GM23248 (cell line): ENCODE measurements at places on chromosomes 6 and 20. TPM values are rescaled to one million over a fixed set of nuclear protein-coding genes. Genes with fewer than 3 reads are reported as not detected.

Gene NRM
- total RNA-seq = 5.8 and 6.2 TPM in 2 replicates

Gene EPPIN
- total RNA-seq = not detected in 2 replicates

Gene VSTM2L
- 6.2 and 9.2 TPM in 2 replicates for total RNA-seq

Gene LY6G6D
- not detected in 2 replicates for total RNA-seq

Gene BPI
- not detected in 2 replicates for total RNA-seq

Gene GPR6
- not detected in 2 replicates for total RNA-seq

Gene PGC
- not detected in 2 replicates for total RNA-seq

GRCh38 chr6:125750692-125751333, 1.4 kb downstream of the HEY2 start:
- H3K27ac ChIP-seq = no peak overlapping the region
- H3K4me3 ChIP-seq = no peak overlapping the region
- H3K4me1 ChIP-seq = peaks cover 10% of the 10 kb centered on the region
- no peaks in the 10 kb centered on the region for H3K36me3 ChIP-seq

DNA sequence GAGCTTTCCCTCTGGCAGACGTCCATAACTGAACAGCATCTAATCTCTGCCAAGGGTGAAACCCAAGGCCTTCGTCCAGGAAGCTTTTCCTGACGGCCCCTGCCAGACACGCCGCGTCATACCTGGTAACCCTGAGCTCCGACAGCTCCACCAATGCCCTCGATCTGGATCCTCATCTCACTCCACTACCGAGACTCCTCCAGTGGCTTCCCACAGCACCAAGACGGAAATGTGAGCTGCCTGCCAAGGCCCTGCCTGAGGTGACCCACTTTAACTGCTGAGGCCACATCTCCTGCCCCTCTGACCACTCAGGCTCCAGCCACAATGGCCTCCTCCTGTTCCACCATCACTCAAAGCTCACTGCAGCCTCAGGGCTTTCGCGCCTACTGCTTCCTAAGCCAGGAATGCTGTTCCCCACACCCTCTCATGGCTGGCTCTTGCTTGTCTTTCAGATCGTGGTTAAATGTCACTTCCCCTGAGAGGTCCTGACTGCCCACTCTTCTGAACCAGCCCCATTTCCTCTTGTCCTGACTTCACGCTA, 143.2 kb downstream of the PREX1 start:
- H3K36me3 ChIP-seq = no peaks in the 10 kb centered on the region
- no peak for DNase-seq
- H3K27ac ChIP-seq = no peak overlapping the region
- no peaks in the 10 kb centered on the region for H3K27me3 ChIP-seq

- H3K27ac ChIP-seq = peak overlapping the region; percentile 98
- H3K36me3 ChIP-seq = no peaks in the 10 kb centered on the region
- peaks cover 50% of the 10 kb centered on the region for H3K4me1 ChIP-seq
Measured at GRCh38 chr20:47314647-47315338, 41.7 kb downstream of the ZMYND8 start.

GRCh38 chr20:34110745-34111641, 1.1 kb downstream of the EIF2S2 start:
- peak; percentile 79 for DNase-seq
- peak overlapping the region; percentile 94 for H3K4me3 ChIP-seq
- peaks cover 25% of the 10 kb centered on the region for H3K36me3 ChIP-seq
- H3K27ac ChIP-seq = peak overlapping the region; percentile 84

- H3K27ac ChIP-seq = peak overlapping the region; percentile 99
- H3K27me3 ChIP-seq = no peaks in the 10 kb centered on the region
- peak overlapping the region; percentile 9; the same call in 1 of the 2 replicates for H3K4me3 ChIP-seq
- peak; percentile 95 for DNase-seq
Measured at GRCh38 chr20:44496976-44497375, 21.3 kb downstream of the TTPAL start.

DNA sequence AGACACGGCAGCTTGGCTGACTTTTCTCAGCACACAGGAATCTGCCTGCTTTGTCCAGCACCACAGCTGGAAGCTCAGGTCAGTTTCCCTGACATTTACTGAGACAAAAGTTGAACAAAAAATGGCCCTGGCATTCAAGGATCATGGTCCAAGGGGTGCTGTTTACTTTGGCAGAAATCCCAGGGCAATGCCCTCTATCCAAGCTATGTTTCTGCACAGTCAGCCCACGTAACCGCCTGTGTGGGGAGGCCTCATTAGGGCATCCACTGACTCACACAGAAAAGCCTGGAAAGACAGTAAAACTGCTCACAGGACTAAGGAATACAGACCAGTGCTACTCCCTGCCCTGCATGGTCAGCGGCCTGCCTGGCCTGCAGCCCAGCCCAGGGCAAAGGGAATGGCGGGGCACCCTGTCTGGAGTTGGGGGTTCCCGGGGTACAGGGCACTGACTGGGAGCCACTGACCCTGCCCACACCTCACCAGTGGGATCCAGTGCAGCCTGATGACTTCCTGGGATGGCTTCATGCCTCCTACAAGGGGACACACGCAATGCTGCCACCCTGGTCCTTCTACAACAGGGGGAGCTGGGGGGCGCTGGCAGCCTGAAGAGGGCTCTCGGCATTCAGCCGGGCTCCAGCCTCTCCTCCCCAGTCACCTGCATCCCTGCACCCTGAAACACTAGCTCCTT, 77.1 kb downstream of the NINL start:
- H3K4me3 ChIP-seq = no peak overlapping the region
- no peaks in the 10 kb centered on the region for H3K36me3 ChIP-seq
- DNase-seq = peak; percentile 82
- H3K4me1 ChIP-seq = peaks cover 7% of the 10 kb centered on the region; the same call in 1 of the 2 replicates
- H3K27me3 ChIP-seq = no peaks in the 10 kb centered on the region

DNA sequence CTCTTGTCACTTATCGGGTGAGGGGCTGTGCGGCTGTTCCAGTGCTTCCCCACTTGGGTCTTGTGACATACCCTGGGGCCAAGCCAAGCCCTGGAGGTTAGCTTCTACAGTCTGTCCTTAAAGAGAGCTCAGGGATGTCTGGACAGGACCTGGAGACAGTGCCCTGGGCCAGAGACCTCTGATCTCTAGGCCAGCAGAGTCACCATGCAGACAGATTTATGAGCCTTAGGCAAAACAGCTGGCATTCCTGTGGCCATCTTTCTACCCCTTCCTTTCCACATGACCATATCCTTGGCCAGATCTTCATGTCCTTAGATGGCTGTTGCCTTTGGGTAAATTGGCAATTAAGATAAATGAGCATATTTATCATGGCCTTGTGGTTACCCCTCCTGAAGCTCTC, 678.6 kb downstream of the MAFB start:
- H3K36me3 ChIP-seq = no peaks in the 10 kb centered on the region
- no peaks in the 10 kb centered on the region for H3K27me3 ChIP-seq
- peak; percentile 25 for DNase-seq
- peaks cover 15% of the 10 kb centered on the region; the same call in 1 of the 2 replicates for H3K4me1 ChIP-seq
- peak overlapping the region; percentile 14; the same call in 1 of the 2 replicates for H3K27ac ChIP-seq

DNA sequence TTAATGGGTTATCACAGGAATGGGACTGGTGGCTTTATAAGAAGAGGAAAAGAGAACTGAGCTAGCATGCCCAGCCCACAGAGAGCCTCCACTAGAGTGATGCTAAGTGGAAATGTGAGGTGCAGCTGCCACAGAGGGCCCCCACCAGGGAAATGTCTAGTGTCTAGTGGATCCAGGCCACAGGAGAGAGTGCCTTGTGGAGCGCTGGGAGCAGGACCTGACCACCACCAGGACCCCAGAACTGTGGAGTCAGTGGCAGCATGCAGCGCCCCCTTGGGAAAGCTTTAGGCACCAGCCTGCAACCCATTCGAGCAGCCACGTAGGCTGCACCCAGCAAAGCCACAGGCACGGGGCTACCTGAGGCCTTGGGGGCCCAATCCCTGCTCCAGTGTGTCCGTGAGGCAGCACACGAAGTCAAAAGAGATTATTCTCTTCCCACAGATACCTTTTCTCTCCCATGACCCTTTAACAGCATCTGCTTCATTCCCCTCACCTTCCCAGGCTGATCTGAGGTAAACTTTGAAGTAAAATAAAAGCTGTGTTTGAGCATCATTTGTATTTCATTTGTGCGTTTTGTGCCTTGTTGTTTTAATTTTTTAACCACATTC, 4.4 kb downstream of the HLA-E start:
- no peaks in the 10 kb centered on the region for H3K27me3 ChIP-seq
- H3K4me1 ChIP-seq = peaks cover 13% of the 10 kb centered on the region
- H3K4me3 ChIP-seq = no peak overlapping the region

GRCh38 chr6:160583794-160584193, 80.3 kb downstream of the LPA start:
- no peak overlapping the region for H3K4me3 ChIP-seq
- no peak overlapping the region for H3K27ac ChIP-seq
- H3K36me3 ChIP-seq = no peaks in the 10 kb centered on the region
- no peaks in the 10 kb centered on the region for H3K4me1 ChIP-seq
- no peaks in the 10 kb centered on the region for H3K27me3 ChIP-seq

DNA sequence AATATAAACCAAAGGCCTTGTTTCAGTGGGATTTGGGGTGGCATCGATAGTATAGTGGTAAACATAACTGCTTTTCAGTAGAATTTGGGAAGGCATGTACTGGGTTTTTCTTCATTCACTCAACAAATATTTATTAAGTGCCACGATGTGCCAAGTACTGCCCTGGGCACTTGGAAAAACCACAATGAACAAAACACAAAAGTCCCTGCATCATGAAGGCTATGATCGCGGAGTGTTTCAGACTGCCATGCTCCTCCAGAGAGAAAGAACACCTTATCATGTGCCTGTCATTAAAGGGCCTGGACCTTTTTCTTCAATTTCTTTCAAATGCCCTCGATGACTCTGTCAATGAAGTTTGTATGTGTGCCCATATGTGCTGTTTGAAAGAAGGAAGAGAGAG, 59.2 kb upstream of the CEP85L start:
- H3K4me1 ChIP-seq = peaks cover 55% of the 10 kb centered on the region
- 0 out of 2 replicates have a peak overlapping the region, but pooled peaks have one; percentile 96 for H3K27ac ChIP-seq
- DNase-seq = no peak
- no peaks in the 10 kb centered on the region for H3K27me3 ChIP-seq
- H3K4me3 ChIP-seq = no peak overlapping the region
- no peaks in the 10 kb centered on the region for H3K36me3 ChIP-seq

DNA sequence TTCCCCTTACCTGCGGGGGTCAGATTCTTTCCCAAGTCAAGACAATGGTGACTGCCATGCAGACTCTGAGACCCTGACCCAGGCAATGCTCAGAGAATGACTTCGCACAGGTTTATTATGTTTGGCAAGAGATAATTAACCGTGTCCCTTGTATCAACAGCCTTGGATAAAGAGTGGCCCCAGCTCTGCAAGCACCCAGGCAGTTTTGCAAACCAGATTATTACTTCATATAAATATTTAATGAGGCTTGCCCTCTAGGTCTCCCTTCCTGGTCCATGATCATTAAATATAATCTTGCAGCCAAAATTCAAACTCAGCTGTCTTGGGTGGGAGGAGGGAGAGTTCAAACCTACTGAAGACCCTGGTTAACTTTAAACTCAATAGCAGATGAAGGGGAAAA, 156.5 kb downstream of the ANKRD60 start:
- H3K27ac ChIP-seq = no peak overlapping the region
- no peak overlapping the region for H3K4me3 ChIP-seq
- no peaks in the 10 kb centered on the region for H3K36me3 ChIP-seq
- no peaks in the 10 kb centered on the region for H3K27me3 ChIP-seq
- DNase-seq = no peak

DNA sequence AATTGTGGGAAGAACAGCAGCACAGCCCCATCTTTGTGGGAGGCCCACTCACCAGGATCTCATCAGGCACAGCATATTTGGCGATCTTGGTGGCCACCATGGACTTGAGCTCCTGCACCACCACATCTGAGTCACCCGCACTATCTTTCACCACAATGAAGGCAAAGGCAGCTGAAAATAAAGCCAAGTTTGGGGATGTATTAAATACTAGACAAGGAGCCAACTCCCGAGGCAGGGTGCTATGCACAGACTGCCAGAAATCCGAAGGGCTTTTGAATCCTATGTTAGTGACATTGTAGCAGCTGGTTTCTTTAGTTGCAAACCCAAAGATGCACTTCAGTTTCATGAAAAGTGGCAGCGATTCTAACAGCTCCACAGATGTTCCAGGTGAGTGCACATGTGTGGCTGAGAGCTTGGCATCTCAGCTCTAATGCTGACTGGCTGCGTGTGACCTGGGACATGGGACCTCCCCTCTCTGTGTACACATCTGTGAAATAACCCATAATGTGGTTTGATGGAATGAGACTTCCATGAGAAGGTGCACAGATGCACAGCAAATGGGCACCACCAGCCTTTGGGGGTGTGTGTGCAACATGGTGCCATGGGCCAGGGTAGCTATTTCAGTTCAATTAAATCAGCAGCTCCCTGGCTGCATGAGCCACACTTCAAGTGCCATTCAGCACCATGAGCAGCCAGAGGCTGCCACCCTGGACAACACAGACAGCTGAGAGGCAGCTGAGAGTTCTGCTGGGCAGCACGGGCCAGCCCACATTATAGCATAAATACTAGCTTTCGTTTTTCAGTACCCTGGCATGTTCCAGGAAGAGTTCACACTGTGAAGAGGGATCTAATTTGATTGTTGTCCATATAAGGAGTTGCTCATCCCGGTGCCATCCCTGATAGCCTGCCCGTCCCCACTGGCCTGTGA, 16.9 kb upstream of the APMAP start:
- no peak overlapping the region for H3K27ac ChIP-seq
- no peak overlapping the region for H3K4me3 ChIP-seq
- H3K4me1 ChIP-seq = no peaks in the 10 kb centered on the region

DNA sequence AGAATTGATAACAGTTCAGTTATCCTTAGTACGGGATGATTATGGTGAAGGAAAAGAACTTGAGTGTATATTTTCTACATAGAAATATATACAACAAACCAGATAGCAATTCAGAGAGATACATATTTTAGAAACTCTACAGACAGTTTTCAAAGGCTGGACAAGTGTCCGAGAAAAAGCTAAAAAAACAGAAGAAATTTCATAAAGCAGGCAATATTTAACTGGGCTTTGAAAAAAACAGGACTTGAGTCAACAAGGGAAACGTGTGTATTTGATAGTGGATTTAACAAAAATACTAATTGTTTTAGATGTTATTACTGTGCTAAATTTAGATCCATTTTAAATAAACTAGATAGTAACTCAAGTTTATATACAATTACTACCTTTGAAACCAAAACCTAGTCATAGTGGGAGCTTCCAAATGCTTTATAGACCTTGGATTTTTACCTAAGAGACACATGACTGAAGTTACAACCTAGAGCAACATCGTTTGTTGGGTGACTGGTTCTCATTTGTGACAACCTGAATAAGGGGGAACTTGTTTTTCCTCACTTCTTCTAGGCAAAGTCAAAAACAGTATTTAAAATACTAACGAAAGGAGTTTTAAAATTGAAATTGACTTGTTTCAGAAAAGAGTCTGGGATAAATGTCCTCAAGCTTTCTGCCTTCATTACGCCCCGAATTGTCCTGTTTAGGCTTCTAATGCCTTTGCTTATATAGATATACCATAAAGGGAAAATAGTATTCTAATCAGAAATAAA, 116.7 kb upstream of the PRSS16 start:
- H3K36me3 ChIP-seq = no peaks in the 10 kb centered on the region
- H3K27ac ChIP-seq = peak overlapping the region; percentile 89
- H3K4me3 ChIP-seq = peak overlapping the region; percentile 75
- peaks cover 16% of the 10 kb centered on the region; the same call in 1 of the 2 replicates for H3K4me1 ChIP-seq

DNA sequence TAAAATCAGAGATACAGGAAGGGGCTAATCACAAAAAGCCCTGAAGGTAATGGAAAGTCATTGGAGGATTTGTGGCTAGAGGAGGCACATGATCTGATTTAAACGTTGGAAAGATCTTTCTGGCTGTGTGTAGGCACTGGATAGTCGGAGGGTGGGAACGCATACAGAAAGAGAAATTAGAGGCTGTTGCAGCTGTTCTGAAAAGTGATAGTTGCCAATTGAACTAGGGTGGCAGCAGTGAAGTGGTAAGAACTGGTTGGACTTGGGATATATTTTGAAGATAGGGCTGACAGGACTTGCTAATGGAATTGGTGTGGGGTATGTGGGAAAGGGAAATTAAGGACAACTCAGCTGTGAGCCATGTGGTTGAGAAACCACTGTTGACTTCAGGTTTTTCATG, 223.6 kb downstream of the OGFRL1 start:
- no peak for DNase-seq
- no peak overlapping the region for H3K27ac ChIP-seq
- H3K27me3 ChIP-seq = no peaks in the 10 kb centered on the region
- H3K36me3 ChIP-seq = no peaks in the 10 kb centered on the region
- H3K4me3 ChIP-seq = no peak overlapping the region
- H3K4me1 ChIP-seq = peaks cover 8% of the 10 kb centered on the region
